Spinal cord (tissue), 10 donors: ENCODE measurements at places on chromosomes 4 and X.

- DNase-seq, result no peak
These were observed 162.1 kb downstream of the SMIM20 start for GRCh38 chr4:26076000-26076587.

- no peak for DNase-seq
These were observed 118.1 kb downstream of the TBL1X start for GRCh38 chrX:9582956-9583355.

DNA sequence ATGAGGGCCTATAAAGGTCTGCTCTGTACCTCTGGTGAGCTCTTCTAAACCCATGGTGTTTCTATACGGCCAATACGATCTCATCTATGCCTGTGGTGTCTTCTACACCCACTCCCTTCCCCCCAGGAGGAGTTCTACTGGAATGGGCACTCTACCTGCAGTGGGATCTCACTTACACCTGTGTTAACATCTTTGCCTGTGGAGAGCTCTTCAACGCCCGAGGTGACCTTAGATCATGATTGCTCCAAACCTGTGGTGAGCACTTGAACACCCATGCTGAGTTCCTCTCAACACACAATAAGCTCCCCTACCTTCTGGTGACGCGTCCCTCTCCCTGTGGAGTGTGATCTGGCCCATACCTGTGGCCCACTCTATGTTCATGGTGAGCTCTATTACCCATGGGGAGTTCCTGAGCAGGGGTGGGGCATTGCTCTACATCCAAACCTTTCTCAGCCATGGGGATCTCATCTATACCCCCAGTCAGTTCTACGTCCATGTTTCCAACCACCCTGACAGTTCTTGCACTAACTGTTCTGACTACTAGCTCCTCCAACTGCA lies 48.6 kb downstream of the BCOR start:
- no peak for DNase-seq

DNA sequence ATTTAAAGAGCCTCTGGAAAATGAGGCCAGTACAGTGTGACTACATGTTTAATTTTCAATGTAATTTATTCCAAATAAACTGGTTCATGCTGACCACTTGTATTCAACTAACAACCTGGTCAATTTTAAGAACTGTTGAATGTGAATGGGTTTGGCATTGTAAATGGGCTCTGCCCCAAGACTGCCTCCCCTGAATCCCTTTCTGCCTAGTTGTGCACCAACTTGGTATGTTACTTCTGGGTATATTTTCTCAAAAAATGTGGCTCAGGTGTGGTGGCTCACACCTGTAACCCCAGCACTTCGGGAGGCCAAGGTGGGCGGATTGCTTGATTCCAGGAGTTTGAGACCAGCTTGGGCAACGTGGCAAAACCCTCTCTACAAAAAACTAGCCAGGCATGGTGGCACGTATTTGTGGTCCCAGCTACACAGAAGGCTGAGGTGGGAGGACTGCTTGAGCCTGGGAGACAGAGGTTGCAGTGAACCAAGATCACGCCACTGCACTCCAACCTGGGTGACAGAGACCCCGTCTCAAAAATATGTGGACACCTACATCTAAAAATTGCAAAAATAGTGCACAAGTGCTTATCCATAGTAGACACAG lies 7.2 kb downstream of the RPL9 start:
- no peak for DNase-seq
